ENCODE measurements at places on chromosomes 16 and 17.

GRCh38 chr17:45366691-45367090 lies 49.9 kb upstream of the MAP3K14 start:
- no peak for DNase-seq

GRCh38 chr17:69524854-69525253 lies 110.4 kb downstream of the MAP2K6 start:
- no peak for DNase-seq

DNA sequence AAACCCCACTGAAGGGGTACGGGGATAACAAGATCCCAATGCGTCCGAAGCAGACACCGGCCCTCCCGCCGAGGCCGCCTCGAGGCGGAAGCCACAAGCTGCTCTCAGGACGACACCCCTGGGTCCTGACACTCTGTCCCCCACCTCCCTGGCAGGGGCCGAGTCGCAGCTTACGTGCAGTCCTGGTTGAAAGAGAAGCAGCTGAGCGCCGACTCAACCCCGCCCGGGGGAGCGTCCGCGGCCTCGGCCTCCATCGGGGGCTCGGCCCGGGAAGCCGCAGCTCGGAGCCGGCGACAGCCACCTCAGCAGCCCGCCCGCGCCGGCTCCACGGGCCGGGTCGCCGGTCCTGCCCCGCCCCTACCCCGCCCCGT lies at the start of gene WIPI1:
WIPI1 (minus strand) TSS at position 329 of the 371 bp plus-strand sequence; CDS start at position 254, 75 bp downstream.
- DNase-seq = peak; percentile 67

- no peak for DNase-seq
Observed at GRCh38 chr17:34623856-34624766, 44.7 kb downstream of the TMEM132E start.

- DNase-seq = no peak
Observed at GRCh38 chr17:14297161-14297851, 3.6 kb upstream of the HS3ST3B1 start.
